ENCODE measurements at places on chromosomes 13 and 19.

- H3K27ac ChIP-seq, result no peak overlapping the region
Observed at GRCh38 chr13:59623206-59623915, 540.4 kb downstream of the DIAPH3 start.

- H3K27me3 ChIP-seq, result no peaks in the 10 kb centered on the region
- H3K27ac ChIP-seq, result peak overlapping the region; percentile 99
- H3K4me1 ChIP-seq, result peaks cover 53% of the 10 kb centered on the region
- peak overlapping the region; percentile 70 for H3K4me3 ChIP-seq
Observed at GRCh38 chr19:511101-511851, 4.0 kb downstream of the TPGS1 start.

DNA sequence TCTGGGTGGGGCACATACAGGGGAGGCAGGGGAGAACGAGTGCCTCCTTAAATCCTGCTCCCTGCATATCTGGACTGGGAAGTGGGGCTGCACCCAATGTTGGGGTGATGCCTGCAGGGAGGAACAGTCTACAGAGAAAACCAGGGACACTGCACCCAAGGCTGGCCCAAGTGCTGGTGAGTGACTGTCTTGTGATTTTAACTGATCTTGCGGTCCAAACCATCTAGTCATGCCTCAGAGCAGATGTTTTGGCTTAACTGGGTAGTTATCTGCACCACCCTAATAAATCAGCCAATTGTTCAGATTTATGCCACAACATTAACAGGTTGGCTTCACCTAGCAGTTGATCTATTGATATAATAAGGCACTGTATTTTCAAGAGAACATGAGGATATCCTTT is 219.2 kb upstream of the IRS2 start:
- H3K27ac ChIP-seq, result no peak overlapping the region
- no peak overlapping the region for H3K4me3 ChIP-seq
- H3K27me3 ChIP-seq, result no peaks in the 10 kb centered on the region
- no peaks in the 10 kb centered on the region for H3K4me1 ChIP-seq
- H3K36me3 ChIP-seq, result no peaks in the 10 kb centered on the region

GRCh38 chr13:64529874-64530485 is 2700.2 kb downstream of the PCDH9 start:
- no peak overlapping the region for H3K27ac ChIP-seq
- H3K4me1 ChIP-seq, result no peaks in the 10 kb centered on the region
- DNase-seq, result no peak
- H3K4me3 ChIP-seq, result no peak overlapping the region

GRCh38 chr13:35993686-35994085 is 137.5 kb downstream of the DCLK1 start:
- no peak for DNase-seq
- H3K36me3 ChIP-seq, result no peaks in the 10 kb centered on the region
- H3K27me3 ChIP-seq, result no peaks in the 10 kb centered on the region

- no peaks in the 10 kb centered on the region for H3K4me1 ChIP-seq
- no peak overlapping the region for H3K27ac ChIP-seq
- no peaks in the 10 kb centered on the region for H3K36me3 ChIP-seq
- no peaks in the 10 kb centered on the region for H3K27me3 ChIP-seq
- no peak for DNase-seq
- H3K4me3 ChIP-seq, result no peak overlapping the region
Observed at GRCh38 chr13:21771075-21771474, 100.2 kb downstream of the FGF9 start.

- no peak for DNase-seq
- H3K27me3 ChIP-seq, result no peaks in the 10 kb centered on the region
- H3K36me3 ChIP-seq, result no peaks in the 10 kb centered on the region
Observed at GRCh38 chr19:33486936-33487811, 34.4 kb downstream of the PEPD start.

- no peak for DNase-seq
- no peak overlapping the region for H3K4me3 ChIP-seq
- H3K4me1 ChIP-seq, result no peaks in the 10 kb centered on the region
- H3K27ac ChIP-seq, result no peak overlapping the region
- peaks cover 5% of the 10 kb centered on the region for H3K27me3 ChIP-seq
- H3K36me3 ChIP-seq, result no peaks in the 10 kb centered on the region
Observed at GRCh38 chr13:91167706-91168385, 179.6 kb upstream of the MIR17HG start.

- no peak for DNase-seq
- H3K36me3 ChIP-seq, result no peaks in the 10 kb centered on the region
- no peaks in the 10 kb centered on the region for H3K27me3 ChIP-seq
- H3K4me1 ChIP-seq, result no peaks in the 10 kb centered on the region
- H3K4me3 ChIP-seq, result no peak overlapping the region
- no peak overlapping the region for H3K27ac ChIP-seq
Observed at GRCh38 chr19:30512176-30513081, 140.2 kb downstream of the ZNF536 start.

DNA sequence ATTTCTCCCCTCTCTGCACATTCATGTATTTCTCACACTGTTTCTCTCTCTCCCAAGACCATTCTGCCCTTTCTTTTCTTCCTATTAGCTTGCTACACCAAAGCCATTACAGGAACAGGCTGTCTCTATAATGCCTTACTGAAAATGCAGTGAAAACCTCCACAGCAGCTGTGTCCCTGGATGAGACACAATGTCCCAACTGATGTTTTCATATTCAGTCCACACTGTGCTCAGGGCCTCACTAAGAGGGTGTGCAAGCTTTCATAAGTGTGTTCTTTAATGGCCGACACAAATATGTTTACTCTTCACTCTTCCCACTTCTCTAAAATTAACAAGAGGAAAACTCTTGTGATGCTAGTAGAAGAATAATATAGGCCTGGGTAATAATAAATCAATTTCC is 163.4 kb downstream of the KCTD12 start:
- no peaks in the 10 kb centered on the region for H3K27me3 ChIP-seq
- H3K36me3 ChIP-seq, result no peaks in the 10 kb centered on the region
- H3K4me3 ChIP-seq, result no peak overlapping the region

DNA sequence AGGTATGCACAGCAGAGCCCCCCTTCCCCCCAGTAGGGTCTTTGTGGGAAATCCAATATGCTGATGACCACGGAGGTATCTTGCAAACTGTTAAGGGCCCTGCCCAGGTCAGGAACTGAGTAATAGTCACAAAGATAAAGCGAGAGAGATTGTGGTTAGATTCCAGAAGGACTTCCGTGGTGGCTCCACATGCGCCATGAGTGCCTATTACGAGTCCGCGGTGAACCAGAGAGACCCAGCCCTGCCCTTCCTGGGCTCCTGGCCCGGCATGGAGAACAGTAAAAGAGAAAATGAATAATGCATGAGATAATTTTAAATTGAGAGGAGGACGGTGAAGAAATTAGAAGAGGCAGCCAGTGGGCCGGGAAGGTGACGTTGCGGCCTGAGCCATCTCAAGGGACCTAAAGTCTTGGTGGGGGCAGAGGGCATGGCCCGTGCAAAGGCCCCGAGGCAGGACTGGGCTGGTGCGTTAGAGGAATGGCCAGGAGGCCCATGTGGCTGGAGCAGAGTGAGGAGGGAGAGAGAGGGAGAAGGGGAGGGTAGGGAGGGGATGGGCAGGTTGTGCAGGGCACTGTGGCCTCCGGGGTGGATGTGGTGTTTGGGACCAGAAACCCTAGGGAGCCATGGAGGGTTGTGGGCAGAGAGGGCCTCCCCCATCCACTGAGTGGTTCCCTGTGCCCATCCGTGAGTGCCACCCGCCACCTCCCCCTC is 46.6 kb upstream of the NFIC start:
- no peak for DNase-seq
- H3K27me3 ChIP-seq, result no peaks in the 10 kb centered on the region
- no peak overlapping the region for H3K27ac ChIP-seq
- H3K4me1 ChIP-seq, result no peaks in the 10 kb centered on the region

DNA sequence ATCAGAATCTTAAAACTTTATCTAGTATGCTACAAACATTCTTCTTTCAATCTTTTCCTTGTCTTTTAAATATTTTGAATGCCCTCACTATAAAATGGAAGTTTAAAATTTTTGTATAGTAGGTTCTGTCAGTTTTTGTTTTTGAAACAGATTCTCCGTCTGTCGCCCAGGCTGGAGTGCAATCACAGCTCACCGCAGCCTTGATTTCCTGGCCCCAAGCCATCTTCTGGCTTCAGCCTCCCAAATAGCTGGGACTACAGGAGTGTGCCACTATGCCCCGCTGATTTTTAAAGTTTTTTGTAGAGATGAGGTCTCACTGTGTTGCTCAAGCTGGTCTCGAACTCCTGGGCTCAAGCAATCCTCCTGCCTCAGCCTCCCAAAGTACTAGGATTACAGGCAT is 20.7 kb downstream of the PHF11 start:
- H3K27ac ChIP-seq, result no peak overlapping the region
- no peak overlapping the region for H3K4me3 ChIP-seq
- peaks cover 83% of the 10 kb centered on the region for H3K36me3 ChIP-seq
- H3K4me1 ChIP-seq, result no peaks in the 10 kb centered on the region
- DNase-seq, result no peak

GRCh38 chr19:51980116-51980736 is 6.4 kb downstream of the ZNF350 start:
- no peak for DNase-seq
- no peak overlapping the region for H3K27ac ChIP-seq
- H3K4me1 ChIP-seq, result no peaks in the 10 kb centered on the region
- H3K36me3 ChIP-seq, result peaks cover 53% of the 10 kb centered on the region
- H3K4me3 ChIP-seq, result no peak overlapping the region
- H3K27me3 ChIP-seq, result no peaks in the 10 kb centered on the region

- no peak for DNase-seq
- H3K27ac ChIP-seq, result no peak overlapping the region
- H3K4me3 ChIP-seq, result peak overlapping the region; percentile 38
- peaks cover 3% of the 10 kb centered on the region for H3K36me3 ChIP-seq
- peaks cover 12% of the 10 kb centered on the region for H3K27me3 ChIP-seq
Observed at GRCh38 chr13:110874508-110874960, 40.3 kb downstream of the ANKRD10 start.

- H3K4me3 ChIP-seq, result no peak overlapping the region
- no peak for DNase-seq
- H3K27me3 ChIP-seq, result peaks cover 4% of the 10 kb centered on the region
- no peaks in the 10 kb centered on the region for H3K4me1 ChIP-seq
- no peaks in the 10 kb centered on the region for H3K36me3 ChIP-seq
- H3K27ac ChIP-seq, result no peak overlapping the region
Observed at GRCh38 chr19:29495901-29496441, 29.8 kb upstream of the VSTM2B start.

GRCh38 chr13:26629260-26629825 is 71.9 kb downstream of the WASF3 start:
- no peaks in the 10 kb centered on the region for H3K4me1 ChIP-seq
- no peaks in the 10 kb centered on the region for H3K36me3 ChIP-seq
- no peak overlapping the region for H3K27ac ChIP-seq
- no peak for DNase-seq
- no peaks in the 10 kb centered on the region for H3K27me3 ChIP-seq
- no peak overlapping the region for H3K4me3 ChIP-seq

- H3K4me1 ChIP-seq, result no peaks in the 10 kb centered on the region
- no peak overlapping the region for H3K27ac ChIP-seq
- H3K27me3 ChIP-seq, result no peaks in the 10 kb centered on the region
- no peak for DNase-seq
- no peak overlapping the region for H3K4me3 ChIP-seq
Observed at GRCh38 chr13:64640002-64640401, 2590.1 kb downstream of the PCDH9 start.

DNA sequence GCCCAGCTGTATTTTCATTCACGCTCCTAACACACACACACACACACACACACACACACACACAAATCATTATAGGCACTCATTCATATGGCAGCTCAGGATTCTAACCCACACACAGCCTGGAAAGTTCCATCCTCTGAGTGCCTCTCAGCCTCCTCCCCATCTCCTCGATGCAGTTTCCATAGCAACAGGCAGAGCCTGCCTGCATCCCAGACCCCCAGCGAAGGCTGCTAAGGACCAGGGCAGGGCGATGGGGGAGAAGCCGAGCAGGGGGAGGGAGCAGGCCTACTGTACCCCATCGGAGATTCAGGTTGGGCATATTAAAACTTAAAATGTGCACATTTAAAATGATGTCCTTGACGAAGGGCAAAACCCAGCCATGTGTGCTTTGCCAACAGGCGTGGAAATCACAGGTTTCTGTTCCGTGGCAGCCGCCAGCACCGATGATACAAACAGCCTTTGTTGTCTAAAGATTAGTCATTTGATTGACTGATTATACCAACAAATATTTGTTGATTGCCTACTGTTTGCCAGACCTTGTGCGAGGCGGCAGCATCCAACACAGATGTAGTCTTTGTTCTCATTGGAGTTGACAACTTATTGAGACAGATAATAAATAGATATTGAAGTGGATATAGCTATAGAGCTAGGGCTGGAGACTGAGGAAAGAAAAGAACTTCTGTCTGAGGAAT is 43.8 kb upstream of the USP29 start:
- H3K27ac ChIP-seq, result no peak overlapping the region
- no peak for DNase-seq
- no peaks in the 10 kb centered on the region for H3K27me3 ChIP-seq

DNA sequence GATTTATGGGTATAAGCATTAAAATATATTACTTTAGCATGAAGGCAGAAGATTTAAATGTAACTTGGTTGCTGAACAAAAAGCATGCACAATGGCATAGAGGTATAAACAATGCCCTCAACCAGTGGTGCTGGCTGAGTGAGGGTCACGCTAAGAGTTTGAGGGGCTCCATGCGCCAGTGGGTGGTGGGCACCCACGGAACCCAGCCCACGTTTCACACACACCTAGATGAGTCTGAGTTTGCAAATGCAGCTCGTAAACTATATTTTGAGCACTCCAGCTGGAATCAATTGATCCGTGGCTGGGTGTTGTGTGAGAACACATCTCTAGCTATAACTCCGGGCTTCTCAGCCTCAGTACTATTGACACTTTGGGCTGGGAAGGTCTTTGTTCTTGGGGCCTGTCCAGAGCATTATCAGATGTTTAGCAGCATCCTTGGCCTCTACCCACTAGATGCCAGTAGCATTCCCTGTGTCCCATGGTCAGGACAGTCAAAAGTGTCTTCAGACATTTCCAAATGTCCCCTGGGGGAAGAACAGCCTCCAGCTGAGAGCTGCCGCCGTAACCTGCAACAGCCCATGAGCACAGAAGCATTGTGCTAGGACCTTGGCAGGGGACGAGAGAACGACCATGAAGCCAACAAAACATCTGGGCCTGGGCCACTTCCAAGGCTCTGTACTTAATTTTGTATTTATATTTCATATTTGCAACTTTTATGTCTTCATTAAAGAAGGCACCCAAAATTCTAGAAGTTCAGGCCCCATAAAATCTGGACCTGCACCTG is 108.1 kb upstream of the SOX1 start:
- DNase-seq, result no peak
- no peak overlapping the region for H3K4me3 ChIP-seq
- H3K27ac ChIP-seq, result no peak overlapping the region
